ENCODE measurements at places on chromosomes 6 and 20. TPM values are rescaled to one million over a fixed set of nuclear protein-coding genes. Genes with fewer than 3 reads are reported as not detected.

The ADGB gene
- total RNA-seq, result not detected

The CGA gene
- 1.2 TPM for total RNA-seq

The OR12D2 gene
- not detected for total RNA-seq

- no peak for DNase-seq
- H3K36me3 ChIP-seq, result no peaks in the 10 kb centered on the region
- H3K27me3 ChIP-seq, result peaks cover 14% of the 10 kb centered on the region
- peaks cover 7% of the 10 kb centered on the region for H3K4me1 ChIP-seq
- no peak overlapping the region for H3K4me3 ChIP-seq
- no peak overlapping the region for H3K27ac ChIP-seq
Observed at GRCh38 chr6:163710532-163711470, 296.3 kb downstream of the QKI start.

DNA sequence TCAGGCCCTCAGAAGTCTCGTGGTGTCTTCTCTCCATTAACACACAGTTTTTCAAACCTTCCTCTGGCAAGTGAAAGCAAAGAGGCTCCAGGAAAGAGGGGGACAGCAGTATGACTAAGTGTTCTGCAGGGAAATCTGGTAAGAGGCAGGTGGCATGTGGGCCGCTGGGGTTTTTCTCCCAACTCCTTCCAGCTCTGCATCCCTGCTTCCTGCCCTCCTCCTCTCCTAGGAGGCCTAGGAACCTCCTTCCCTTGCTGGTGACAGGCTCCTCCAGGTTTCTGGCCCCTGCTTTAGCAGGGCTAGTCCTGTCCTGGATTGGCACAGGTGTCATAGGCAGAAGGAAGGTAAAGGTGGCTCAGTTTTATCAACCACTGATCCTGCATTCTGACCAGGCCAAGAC is 7.6 kb upstream of the ITCH start:
- H3K27ac ChIP-seq, result no peak overlapping the region
- no peaks in the 10 kb centered on the region for H3K4me1 ChIP-seq
- DNase-seq, result no peak
- no peaks in the 10 kb centered on the region for H3K27me3 ChIP-seq

- peak overlapping the region; percentile 66 for H3K27ac ChIP-seq
- peaks cover 51% of the 10 kb centered on the region for H3K4me1 ChIP-seq
- no peaks in the 10 kb centered on the region for H3K27me3 ChIP-seq
- peaks cover 25% of the 10 kb centered on the region for H3K36me3 ChIP-seq
Observed at GRCh38 chr20:21322921-21323331, 19.8 kb downstream of the XRN2 start.

DNA sequence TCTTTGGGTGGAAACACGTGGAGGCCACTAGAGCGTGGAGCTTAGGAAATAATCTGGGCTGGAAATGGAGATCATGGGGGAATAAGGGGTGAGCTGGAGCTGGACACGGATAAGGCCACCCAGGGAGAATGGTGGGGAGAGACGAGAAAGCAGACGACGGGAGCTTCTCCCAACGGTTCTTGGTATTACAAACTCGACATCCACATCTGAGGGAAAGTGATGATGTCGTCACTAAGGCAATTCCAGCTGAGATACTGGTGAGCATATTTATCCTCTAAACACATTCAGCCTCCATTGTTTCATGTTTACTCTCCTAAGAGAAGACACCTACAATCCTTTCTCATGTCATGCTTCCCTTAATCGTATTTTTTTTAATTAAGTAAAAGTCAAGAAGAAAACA is 50.2 kb upstream of the SNX9 start:
- H3K27me3 ChIP-seq, result peaks cover 9% of the 10 kb centered on the region
- DNase-seq, result no peak
- no peak overlapping the region for H3K4me3 ChIP-seq
- H3K27ac ChIP-seq, result no peak overlapping the region
- H3K4me1 ChIP-seq, result peaks cover 52% of the 10 kb centered on the region
- no peaks in the 10 kb centered on the region for H3K36me3 ChIP-seq

DNA sequence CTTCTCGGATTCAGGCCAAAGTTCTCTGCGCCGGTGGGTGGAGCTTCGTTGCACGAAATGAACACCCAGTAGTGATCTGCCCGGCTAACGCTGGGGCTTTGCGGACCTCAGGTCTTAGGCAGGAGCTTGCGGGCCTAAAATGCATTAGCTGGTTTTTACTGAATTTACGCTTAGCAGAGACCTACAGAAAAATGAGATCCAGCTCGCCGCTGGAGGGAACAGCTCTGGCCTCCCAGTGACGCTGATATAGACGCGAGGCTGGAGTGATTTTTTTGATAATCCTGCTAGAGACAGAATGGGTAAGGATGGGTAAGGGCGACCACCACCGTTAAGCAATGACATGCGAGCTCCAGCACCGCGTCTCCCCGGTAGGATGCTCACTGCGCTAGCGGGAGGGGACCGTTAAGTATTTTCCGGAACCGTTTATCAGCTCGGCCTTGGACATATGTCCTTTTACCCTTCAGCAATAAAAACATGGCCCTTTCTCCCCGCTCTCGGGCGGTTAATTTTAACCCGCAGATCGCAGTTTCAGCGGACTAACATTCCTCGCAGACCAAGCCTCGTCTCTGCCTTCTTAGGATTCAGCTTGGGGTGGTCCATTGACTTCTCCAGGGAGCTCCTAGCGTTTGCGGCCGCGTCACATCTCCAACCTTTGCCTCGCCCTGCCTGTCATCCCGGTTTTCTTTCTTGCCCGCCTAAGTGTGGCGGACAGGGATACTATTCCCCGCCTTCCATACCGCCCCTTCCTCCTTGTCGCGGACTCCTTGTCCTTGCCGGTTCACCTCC is 109.3 kb downstream of the GPX5 start:
- peak overlapping the region; percentile 83 for H3K4me3 ChIP-seq
- no peak for DNase-seq
- no peak overlapping the region for H3K27ac ChIP-seq
- H3K4me1 ChIP-seq, result peaks cover 15% of the 10 kb centered on the region
- H3K36me3 ChIP-seq, result no peaks in the 10 kb centered on the region

DNA sequence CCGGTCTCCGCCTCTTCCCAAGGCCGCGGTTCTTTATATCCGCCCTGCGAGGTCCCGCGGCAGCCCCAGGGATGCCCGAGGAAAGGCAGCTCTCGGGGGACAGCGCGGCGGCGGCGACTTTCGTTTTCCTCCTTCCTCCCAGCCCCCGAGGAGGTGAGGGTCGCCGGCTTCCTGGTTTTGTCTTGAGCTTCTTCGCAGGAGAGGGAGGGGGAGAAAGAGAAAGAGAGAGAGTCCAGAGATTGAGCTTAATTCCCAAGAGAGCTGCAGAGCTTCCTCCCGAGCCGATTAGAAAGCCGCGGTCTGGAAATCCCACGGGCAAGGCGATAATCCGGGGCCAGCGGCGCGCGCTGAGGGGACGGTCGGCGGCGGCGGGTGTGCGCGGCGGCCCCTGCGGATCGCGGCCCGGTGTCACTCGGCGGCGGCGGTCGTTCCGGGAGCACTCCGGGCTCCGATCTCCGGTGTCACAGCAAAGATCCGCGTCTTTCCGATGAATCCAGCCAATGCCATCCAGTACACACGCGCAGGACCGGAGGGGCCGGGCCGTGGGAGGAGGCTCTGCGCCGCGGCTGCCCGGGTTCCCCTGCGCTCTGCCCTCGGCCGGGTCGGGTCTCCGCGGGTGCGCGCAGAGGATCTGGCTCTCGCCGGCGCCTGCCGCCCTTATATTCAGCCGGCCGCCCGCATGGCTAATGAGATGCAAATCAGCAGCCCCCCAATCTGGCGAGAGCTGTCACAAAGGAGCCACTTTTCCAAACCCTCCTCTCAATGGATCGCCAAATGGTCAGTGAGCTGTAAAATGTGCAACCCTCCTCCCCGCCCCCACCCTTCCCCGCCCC is at the start of gene DLL1:
TSS of gene DLL1 (minus strand) at position 783 of the 833 bp plus-strand sequence. CDS start 939 bp downstream, outside the sequence.
- H3K27ac ChIP-seq, result no peak within 1 kb of the TSS
- H3K36me3 ChIP-seq, result no peaks in the 10 kb centered on the region
- H3K4me3 ChIP-seq, result peak within 1 kb of the TSS; percentile 91
- H3K27me3 ChIP-seq, result peaks cover 54% of the 10 kb centered on the region
- DNase-seq, result no peak

GRCh38 chr6:1424306-1424927 is 35.0 kb downstream of the FOXF2 start:
- H3K4me1 ChIP-seq, result peaks cover 14% of the 10 kb centered on the region
- DNase-seq, result peak; percentile 73
- H3K27ac ChIP-seq, result peak overlapping the region; percentile 14
- H3K36me3 ChIP-seq, result no peaks in the 10 kb centered on the region

Measured in HFFc6 (cell line).